ENCODE measurements at places on chromosomes 5 and 9.

DNA sequence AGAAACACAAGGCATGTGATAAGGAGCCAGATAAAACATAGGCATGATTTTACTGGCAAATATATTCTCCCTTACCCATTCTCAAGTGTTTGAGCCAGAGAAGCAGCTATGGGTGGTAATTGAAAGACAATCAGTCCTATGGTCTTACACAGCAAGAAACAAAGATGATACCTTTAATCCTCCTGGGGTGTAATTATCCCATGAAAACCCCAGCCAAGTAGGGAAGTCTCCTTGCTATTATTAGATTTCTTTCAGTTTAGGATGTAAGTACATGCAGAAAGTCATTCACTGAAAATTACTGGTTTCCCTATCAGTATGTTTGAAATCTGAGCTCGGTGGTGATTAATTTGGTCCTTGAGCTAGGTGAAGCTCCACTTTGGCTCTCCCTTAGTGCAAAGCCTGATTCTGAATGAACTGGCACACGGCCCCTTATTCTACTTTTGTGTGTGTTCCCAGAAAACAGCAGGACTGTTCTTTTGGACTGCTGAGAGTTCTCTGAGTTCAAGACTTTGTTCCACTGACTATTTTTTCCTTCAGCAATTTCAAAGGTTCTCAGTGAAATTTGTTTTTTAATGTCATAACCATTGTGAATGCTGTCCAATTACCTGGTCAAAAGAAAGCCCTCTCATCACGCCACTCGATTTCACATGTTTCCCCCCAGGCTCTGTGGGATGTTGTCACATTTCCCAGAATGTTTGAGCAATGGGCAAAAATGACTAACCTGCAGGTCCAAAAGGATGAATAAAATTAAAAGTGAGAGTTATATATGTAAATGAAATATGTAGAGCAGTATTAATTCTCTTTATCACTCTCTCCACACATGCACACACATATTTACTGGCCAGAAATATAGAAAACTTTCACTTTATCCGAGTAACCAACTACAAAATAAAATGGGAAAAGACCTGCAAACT, 343.0 kb downstream of the RAB3C start:
- DNase-seq: no peak

DNA sequence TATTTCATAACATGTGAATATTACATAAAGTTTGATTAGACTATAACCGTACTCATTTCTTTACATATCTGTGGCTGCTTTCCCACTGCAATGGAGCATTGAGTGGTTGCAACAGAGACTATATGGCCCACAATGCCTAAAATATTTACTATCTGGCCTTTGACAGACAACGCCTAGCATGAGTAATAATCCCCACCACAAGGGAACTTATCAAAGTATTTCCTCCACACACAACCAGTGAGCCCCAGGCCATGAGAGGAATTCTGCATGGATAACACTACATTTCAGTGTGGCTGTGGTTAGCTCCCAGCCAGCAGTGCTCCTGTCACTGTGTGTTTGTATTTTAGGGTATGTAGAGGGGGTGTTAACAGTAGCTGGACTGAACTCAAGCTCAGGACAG, 54.8 kb downstream of the FAM81B start:
- DNase-seq: no peak

DNA sequence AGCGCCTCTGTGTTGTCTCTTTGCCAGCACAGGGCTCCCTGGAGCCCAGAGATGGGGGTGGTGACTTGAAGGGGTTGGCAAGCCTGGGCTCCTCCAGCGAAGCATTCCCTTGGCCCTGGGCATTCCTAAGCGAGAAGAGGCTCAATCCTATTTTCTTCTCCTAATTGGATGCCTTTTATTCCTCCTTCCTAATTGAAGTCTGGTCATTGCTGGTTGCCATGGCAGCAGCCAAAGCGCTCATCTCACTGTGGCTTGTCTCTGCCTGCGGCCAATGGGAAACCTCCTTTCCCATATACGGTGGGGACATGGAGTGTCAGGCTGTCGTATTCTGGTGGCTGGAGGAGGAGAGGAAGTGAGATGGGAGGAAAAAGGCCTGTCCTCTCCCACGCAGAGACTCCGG, 52.3 kb upstream of the RARS1 start:
- DNase-seq: no peak

GRCh38 chr9:14806941-14807520, 84.5 kb upstream of the CER1 start:
- DNase-seq: no peak

DNA sequence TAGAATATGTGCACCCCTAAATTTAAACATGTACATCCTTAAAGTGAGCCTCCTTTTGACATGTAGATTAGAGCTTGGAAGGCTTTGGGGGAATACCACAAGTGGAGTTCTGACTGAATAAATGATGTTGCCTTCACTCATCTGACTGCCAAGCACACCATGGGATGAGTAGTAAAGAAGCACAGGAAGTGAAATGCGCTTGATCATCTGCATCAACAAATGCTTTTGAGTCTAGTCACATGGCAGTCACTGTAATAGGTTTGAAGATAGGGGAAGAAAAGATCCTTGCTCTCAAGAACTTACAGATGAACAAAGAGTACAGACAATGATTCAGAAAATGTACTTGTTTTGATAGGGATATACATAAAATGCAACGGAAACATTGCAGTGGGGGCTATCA, 62.0 kb upstream of the STARD4 start:
- no peak for DNase-seq

DNA sequence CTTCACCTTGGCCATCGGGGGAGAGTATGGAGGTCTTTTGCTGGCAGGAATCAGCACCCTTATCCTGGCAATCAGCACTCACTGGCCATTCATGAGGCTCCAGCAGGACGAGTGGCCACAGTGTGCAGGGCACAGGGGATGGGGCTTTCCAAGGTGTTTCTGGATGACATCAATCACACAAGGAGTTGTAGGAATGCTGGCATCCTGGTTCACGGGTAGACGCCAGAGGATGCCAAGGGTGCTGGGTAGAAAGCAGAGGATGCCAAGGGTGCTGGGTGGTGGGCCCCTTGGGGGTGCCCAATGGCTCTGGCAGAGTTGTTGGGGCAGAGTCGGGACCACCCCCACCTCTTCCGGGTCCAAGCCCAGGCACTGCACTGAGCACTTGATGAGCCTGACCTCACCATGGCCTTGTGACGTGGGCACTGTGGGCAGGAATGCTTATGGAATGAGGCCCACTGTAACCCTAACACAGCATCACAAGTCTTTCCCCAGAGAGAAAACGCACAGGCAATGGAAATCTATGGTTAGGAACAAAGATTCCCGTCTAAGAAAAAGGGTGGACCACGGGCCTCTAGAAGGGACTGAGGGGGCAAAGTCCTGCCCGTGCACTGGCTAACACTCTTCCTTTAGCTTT, 29.1 kb downstream of the CEL start:
- no peak for DNase-seq

DNA sequence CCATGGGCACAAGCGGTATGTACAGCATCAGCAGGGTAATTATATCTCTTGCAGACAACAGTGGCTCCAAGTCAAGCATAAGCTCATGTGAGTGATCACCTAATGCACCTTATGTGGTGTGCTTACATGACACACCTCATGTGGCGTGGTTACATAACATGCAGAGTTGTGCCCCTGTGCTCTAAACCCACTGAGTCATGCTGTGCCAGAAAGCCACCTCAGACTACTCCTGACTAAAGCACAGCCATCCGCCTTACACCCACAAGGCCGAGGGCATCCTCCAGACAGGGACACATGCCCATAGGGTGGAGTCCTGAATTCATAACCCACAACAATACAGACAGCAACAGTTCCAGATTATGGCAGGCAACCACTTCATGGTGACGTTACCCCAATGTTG, 163.7 kb upstream of the SLC30A5 start:
- DNase-seq: no peak

GRCh38 chr9:73780916-73781315, 629.3 kb downstream of the ANXA1 start:
- DNase-seq: peak; percentile 43

DNA sequence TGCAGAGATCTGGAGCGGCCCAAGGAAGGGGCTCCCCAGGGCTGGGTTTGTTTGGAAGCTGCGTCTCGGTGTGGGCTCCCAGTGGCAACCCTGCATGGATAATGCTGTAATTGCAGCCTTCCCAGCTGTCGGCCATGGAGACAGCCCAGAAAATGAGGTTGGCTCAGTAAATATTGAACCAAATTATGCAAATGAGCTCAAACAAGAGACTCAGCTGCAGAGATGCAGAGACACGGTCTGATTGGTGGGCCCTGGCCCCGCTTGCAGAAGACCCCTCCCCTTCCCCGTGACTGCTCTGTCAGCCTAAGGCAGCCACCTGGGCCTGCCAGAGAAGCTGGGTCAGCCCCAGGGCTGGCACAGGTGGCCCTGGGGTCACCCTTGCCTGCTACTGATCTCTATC, 75.9 kb downstream of the RAD23B start:
- DNase-seq: no peak

DNA sequence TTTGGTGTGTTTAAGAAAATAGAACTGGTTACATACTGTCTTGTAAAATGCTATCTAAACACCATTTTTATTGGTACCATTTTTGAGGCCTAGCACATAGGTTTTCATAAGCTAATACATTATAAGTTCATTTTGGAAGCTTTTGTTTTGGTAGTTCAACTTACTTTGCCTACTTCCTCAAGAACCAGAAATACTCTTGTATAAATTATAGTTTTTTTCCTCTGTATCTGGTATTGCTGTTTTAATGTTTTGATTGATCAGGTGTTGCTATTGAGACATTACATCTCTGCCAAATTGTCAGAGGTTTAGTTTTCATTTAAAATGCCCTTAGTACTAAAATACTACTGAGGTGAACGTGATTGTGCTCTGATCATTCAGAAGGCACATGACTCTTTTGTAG, 90.6 kb upstream of the GRHPR start:
- DNase-seq: no peak

DNA sequence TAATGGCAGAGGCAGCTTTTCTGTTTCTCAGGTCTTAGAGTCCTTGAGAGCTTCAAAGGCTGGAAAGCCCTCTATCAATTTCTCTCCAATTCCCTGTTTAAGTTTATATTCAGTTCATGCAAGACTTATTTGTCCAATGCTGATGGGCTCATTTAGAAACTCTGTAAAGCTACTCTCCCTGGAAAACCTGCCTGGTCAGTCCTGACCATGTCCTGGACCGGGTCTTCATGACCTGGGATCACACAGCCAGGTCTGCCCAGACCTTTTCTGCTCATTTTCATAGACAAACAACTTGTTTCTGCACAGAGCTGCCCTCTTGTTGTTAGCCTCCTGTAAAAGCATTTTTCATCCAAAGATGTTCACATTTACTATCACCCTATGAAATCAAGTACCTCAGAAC, 85.4 kb upstream of the TBCA start:
- peak; percentile 67 for DNase-seq

GRCh38 chr9:135525241-135526088, 4.2 kb downstream of the LCN1 start:
- DNase-seq: no peak

- no peak for DNase-seq
Observed at GRCh38 chr5:127031147-127031862, 947 bp upstream of the MARCHF3 start.

DNA sequence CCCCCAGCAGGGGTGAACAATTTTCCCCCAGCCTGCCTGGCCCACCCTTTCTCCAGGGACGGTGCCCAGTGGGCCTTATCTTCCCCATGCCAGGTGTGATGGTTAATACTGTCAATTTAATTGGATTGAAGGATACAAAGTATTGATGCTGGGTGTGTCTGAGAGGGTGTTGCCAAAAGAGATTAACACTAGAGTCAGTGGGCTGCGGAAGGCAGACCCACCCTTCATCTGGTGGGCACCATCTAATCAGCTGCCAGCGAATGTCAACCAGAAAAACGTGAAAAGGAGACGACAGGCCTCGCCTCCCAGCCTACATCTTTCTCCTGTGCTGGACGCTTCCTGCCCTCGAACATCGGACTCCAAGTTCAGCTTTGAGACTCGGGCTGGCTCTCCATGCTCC, 5.6 kb upstream of the FUT7 start:
- no peak for DNase-seq

GRCh38 chr9:103533318-103533717, 538.2 kb downstream of the CYLC2 start:
- DNase-seq: no peak

DNA sequence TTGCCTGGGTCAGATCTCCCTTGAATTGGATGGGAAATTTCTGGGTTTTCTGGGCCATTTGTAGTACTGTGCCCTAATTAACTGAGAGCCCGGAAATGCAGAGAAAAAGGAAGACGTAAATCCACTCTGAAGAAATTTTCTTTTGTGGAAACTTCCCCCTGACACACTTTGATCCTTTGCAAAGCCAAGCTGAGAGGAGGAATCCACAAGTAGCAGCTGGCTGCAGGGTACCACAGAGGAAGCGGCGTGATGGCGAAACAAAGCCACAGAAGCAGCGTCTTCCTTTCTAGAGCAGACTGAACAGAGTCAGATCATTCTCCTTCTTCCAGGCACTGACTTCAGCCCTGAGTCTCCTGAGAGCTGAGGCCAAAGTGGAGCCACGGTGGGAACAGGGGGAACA, 47.1 kb upstream of the ZNF354A start:
- DNase-seq: no peak

- no peak for DNase-seq
Observed at GRCh38 chr5:109305352-109305751, 104.4 kb downstream of the PJA2 start.

GRCh38 chr9:135622415-135623020, 16.8 kb downstream of the GLT6D1 start:
- no peak for DNase-seq

DNA sequence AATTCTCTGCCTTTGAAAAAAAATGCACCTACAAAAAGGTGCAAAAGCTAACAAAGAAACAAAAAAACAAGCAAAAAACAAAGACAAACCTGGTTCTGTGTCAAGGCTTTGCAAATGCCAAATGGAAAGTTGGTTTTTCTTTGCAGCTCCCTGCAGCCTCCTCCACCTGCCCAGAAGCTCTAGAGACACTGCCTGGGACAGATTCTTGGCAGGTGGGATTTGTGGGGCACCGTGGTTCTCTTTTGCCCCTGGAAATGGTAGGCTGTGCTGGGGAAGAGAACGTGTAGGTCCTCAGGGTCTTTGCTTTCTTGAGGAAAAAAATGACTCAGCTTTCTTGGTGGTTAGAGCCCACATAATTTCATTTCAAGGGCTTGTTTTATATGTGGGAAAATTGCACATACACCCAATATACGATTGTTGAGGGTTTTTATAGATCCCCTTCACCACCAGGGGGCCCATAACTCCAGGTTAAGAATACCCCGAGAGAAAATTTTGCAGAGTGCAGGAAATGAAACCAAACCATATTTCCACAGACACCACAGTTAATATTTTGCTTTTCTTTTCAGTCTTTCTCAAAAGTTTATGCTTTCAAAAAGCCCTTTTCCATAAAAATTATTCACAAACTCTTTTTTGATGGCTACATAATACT, 58.7 kb downstream of the NXNL2 start:
- peak; percentile 67 for DNase-seq

GRCh38 chr5:126138281-126138931, 284.8 kb upstream of the GRAMD2B start:
- peak; percentile 88 for DNase-seq

- DNase-seq: no peak
Observed at GRCh38 chr5:36177154-36177553, 25.2 kb downstream of the SKP2 start.

All from T47D (cell line).